ENCODE measurements at places on chromosomes 12 and 14.

GRCh38 chr12:92304371-92305055 lies 158.9 kb upstream of the BTG1 start:
- no peak for DNase-seq

- DNase-seq, result no peak
These were observed 24.3 kb upstream of the OR6J1 start for GRCh38 chr14:22668417-22668816.

GRCh38 chr14:70692210-70692609 lies 50.5 kb downstream of the TTC9 start:
- no peak for DNase-seq

DNA sequence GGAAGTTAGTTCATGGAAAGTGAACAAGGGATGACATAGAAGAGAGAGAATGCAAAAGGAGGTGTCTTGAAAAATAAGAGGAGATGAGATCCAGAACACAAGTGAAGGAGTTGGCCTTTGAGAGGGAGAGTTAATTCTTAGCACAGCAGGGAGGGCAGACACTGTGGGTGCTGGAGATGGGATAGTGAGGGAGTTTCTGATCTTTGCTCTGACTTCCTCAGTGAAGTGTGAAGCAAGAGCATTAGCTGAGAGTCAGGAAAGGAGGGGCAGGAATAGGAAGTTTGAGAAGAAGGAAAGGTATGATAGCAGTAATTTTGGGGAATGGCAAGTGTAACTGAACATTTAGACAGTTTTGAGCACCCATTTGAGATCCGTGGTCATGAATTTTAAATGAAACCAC lies 75.8 kb upstream of the COCH start:
- no peak for DNase-seq

- no peak for DNase-seq
These were observed 213.4 kb downstream of the VRK1 start for GRCh38 chr14:97010491-97011160.

DNA sequence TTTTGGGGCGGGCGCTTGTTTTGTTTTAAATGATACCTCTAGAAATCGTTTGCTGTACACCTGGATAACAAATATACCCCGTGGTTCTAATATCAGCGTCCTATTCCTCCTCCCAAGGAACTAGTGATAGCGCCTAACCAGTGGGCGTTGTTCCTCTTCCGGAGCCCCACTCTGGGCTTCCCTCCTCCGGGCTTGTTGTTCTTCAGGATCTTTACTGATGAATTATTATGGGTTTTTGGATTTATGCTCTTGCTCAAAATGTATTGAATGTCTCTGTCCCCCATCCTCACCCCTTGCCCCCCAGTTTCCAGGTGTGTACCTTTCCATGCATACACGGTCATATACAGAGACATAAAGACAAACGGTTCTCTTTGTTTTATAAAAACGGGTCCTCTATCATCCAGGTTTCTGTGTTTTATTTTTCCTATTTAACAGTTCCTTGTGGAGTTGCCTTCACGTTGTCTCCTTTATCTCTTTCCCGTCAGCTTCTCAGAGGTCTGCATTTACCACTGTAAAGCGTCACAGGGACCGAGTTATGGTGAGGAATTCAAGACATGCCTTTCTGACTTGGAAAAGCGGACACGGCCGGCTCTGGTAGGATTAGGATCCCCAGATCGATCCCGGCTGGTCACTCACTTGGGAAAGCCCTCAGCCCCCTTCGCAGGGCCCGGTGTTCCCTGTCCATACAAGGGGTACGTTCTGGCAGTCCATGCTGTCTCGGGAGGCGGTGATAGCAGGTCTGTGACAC lies 655 bp upstream of the PLEKHG3 start:
- DNase-seq, result no peak
